Fibroblast of skin of abdomen (primary cell): ENCODE measurements at places on chromosomes 5 and 9.

DNA sequence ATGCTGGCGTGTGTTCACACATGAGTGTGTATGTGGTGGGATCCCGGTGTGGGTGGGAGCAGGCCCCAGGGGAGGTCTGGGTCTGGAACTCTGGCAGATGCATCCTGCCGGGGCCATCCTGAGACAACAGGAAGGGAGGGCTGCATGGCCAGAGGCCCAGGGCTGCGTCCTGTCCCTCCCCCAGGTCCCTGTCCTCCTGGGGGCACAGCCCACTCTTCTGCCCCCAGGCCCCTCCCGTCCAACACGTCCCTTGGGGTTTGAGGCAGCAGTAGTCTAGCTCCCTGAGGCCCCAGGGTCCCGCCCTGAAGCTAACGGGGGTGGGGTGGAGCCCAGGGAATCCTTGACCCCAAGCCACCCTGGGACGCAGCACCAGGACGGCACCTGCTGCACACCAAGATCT, 16.6 kb downstream of the FLT4 start:
- DNase-seq = no peak

DNA sequence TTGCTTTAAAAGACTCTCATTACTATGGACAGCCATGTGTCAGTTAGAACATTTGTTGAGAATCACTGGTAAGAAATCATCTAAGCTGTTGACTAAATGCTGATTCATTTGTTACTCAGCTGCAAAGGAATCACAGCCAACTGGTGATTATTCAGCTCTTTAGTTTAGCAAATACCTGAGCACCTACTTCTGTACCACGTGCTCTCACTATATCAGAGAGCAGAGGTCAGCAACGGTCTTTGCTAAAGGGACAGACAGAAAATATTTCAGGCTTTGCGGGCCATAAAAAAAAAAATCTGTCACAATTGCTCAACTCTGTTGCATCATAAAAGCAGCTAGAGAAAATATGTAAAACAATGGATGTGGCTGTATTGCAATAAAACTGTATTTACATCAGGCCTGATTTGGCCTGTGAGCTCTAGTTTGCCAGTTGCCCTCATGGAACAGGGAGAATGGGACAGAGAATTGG, 377.6 kb downstream of the DNAH5 start:
- DNase-seq = peak; percentile 97

DNA sequence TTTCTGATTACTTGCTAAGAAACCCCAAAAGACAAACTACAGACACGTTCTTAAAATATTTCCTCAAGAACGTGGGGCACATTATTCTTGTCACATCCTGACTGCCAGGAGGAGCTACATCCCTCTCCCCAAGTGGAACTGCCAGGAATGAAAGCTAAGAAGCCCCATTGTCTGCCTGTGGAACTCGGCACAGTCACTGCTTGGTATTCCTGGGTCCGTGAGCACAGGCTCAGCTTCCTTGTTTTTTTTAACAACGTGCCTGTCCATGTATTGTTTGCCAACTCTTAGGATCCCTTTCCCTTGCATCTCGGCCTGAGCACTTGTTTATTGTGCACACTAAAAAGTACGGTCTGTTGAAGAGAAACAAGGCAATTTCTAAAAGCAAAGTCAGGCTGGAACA, 47.0 kb upstream of the SELENOP start:
- DNase-seq = no peak

- no peak for DNase-seq
These were observed 81.1 kb downstream of the BOD1 start for GRCh38 chr5:173535166-173535975.

DNA sequence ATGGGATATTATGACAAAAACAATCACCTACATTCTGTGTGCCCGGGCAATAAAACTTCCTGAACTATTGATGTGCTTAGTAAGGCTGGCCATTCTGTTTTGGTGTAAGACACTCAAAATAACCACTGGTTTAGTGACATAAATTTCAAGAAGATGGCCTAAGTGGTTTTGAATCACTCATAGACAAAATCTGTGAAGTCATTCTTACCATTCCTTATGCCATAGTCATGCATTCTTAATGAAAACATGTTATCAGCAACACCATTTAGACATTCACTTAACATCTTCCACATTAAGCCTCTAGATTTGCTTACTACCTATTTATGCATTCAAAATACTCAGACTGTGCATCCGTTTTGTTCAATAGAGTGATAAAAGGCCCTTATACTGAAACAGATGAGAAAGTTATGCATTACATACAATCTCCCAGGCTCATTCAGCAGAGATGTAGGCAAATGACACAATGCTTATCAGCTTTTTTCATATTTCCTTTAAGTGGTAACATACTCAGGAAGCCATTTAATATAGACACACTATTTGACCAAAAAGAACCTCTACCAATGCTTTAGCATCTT, 848.8 kb upstream of the DMAC1 start:
- peak; percentile 77 for DNase-seq
